Natural killer cell treated with Interleukin-12 subunit alpha and Interleukin-12 subunit beta and Interleukin-15 and Interleukin-18, amount 100 ng/mL, for 72 hours (primary cell): ENCODE measurements at places on chromosomes 4 and X.
A peak's percentile ranks its signal among the peaks of the same experiment; 100 is the strongest.

- DNase-seq = no peak
These were observed 115.1 kb downstream of the CPEB2 start for GRCh38 chr4:15117270-15117946.

- DNase-seq = no peak
These were observed 12.5 kb upstream of the RAB28 start for GRCh38 chr4:13496605-13497004.

DNA sequence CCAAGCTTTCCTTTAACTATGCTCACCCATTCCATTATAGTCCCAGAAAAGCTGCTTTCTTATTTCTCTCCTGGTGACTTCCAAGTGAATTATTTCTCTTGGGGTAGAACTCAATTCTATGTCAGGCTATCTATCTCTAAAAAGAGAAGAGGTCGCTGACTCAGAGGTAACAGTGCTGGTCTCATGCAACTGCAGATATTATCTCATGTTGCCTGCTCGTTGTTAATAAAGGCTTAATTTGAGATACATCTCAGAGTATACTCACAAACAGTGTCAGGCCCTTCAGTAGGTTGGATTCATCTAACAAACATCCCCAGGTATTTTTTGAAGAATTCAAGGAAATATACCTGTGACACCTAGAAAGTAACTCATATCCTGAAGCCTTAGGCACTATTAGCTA lies 2.7 kb downstream of the TMEM154 start:
- DNase-seq = no peak

- no peak for DNase-seq
These were observed 68.3 kb upstream of the DDX3X start for GRCh38 chrX:41265615-41266014.

DNA sequence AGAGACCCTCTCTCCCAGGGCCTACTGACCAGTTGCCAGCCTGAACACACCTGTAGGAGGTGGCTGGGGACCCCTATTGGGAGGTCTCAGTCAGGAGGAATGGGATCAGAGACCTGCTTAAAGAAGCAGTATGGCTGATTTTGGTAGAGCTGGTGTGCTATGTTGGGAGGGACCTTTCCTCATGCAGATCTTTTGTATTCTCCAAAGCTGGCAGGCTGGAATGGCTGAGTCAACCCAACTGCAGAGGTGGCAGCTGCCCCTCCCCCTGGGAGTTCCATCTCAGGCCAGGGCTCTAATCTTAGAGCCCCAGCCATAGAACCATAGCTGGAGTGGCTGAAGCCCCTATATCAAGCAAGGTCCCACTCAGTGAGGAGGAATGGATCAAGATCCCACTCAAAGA lies 279.3 kb upstream of the BMP3 start:
- DNase-seq = no peak

DNA sequence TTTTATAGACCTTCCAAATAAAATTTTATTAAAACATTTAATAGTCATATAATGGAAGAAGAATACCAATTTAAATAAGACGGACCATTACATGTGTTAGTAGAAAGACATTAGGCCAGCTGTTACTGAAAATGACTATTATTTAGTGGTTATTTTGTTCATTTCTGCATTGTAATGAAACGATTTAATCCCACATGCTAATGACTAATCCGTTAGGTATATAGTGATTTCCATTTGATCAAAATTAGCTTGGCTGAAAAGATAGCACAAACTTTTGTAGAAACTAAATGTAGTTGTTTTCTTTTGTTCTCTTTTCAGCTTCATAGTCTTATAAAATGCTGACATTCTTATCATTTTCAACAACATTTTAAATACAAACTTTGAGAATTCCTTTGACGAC lies 556.1 kb upstream of the TENM3 start:
- DNase-seq = no peak

DNA sequence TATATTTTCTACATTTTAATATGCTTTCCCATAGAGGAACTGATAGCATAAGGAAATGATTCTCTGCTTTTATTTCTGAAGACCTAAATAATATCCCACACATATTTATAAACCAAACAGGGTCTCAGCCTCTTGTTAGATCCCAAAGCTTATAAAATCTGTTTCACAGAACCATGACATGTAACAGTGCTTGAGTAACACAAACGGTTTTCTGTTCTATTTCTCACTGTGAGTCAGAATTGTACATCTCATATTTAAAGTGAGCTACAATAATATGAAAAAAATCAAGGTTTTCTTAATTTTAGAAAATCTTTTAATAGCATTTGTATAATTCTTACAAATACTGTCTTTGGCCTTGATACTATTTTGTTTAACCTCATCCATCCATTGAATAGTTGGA lies 51.2 kb downstream of the NR3C2 start:
- DNase-seq = no peak

DNA sequence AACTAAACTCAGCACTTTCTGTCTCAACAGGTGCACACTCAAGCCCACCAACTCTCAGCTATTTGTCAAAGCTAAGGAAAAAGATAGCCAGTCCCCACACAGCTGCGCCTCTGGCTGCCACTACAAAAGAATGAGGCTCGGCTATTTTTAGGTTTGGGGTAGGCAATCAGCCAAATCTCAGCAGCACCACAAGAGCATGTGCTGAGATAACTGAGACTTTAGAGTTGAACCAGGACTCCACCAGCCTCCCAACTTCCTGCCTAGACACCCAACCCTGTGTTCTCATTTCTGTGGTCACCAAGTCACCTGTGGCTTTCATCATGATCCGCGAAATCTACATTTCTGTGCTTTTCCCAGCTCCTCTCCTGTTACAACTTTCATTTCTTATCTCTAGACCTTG lies 28.0 kb downstream of the DMD start:
- DNase-seq = no peak

DNA sequence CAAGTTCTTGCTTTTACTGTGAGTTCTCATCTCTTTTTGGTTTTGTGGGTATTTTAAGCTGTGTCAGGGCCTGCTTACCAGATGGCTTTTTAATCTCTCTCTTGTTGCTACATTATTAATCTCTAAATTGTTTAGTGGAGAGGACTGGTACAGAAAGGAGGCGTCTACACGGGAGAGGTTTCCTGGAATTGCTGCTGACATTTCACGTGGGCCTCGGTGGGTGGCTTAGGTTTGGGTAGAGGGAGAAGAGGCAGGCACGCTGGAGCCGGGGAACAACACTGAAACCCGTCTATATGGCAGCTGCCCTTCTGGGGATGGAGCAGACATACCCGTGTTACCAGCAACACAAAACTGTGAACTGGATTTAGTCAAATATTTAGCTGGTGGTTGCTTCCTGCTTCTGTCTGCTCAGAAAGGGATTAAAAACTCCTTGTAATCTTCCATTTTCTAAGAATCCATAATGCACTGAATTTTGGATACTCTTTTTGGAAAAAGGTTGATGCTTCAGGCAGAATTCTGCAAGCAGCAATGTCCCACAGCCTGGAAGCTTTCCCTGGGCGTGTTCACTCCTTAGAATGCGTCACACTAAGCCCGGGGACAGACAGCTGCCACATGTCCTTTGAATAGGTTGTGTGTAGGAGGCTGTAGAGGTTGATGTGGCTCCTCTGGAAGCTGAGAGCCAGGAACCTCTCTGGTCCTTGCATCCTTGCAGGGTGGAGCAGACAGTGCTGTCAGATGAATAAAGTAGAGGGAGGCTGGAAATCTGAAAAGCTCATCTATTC lies 199.8 kb upstream of the GATB start:
- no peak for DNase-seq

DNA sequence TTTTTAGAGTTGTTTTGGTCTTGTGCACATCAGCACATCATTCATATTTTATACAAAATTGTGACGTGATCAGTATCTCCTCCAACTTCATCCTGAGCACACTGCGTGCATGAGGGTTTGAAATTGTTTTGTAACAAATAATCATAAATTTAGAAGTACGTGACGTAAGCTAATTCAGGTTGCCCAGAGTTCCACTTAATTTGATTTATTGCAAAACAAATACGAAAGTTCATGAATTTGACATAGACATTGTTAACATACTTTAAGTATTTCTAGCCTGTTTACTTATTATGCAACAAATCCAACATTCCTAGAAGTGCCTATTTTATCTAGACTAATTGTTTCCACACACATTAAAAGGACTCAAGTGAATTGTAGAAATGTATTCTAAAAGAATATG lies 48.3 kb downstream of the MAP7D3 start:
- no peak for DNase-seq

DNA sequence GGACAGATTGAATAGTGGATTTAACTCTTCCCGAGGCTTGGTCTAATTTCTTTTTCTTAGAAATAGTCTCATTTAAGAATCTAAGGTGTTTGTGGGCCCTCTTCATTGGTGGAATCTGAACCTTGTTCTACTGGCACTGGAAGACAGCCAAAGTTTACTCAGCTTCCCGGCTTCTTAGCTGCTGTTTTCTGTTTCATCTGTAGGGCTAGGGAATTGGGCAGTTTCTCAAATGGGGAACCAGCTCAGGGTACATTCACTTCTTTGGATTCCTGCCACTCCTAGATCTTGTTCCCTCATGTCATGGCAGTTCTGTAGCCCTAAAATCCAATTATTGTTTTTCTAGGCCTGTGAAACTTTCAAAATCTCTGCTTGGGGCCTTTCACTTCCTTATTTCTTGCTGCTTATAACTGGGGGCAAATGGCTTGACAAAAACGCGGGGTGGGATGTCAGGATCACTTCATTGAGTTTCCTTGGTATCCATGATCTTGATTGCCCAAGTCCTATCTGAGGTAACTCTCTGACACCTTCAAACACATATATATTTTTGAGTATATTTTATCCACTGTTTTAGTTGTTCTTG lies 985.0 kb downstream of the C4orf33 start:
- no peak for DNase-seq

DNA sequence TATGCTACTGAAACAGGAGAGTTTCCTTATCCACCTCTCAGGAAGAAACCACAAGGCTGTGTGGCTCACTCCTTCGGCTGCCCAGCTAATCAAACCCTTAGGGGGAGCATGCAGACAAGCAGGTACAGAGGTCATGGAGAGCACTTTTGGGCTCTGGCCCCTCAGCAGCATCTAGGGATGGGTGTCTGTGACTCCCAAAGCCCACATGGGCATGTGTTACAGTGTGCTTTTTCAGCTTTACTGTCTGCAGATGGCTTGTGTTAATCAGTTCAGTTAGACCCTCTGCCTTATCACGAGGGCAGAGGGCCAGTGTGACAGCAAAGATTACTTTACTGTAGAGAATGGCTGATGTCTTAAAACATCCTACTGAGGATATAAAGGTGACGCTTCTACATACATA lies 447.4 kb downstream of the PCDH10 start:
- no peak for DNase-seq

- DNase-seq = no peak
These were observed 71.3 kb upstream of the SPRY1 start for GRCh38 chr4:123325241-123325681.

- DNase-seq = no peak
These were observed 177.2 kb downstream of the TSPAN5 start for GRCh38 chr4:98481167-98481566.

- DNase-seq = peak; percentile 63
These were observed 177.0 kb upstream of the RASGEF1B start for GRCh38 chr4:81648576-81649275.

DNA sequence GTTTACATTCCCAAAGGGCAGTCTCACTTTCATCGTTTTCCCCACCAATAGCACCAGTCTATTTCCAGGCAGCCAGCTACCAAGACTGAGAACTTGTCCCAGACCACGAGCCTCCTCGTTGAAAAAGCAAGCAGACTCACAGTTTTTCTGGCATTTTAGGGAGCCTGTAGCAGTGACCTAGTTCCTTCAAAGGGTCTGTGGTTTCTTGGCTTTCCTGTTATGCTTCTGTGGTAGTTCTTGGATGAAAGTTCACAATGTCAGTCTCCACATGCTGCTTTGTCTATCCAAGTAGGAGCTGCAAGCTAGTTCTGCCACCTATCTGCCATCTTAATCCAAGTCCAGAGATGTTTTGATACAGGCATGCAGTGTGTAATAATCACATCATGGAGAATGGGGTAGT lies 151.6 kb upstream of the ZC4H2 start:
- no peak for DNase-seq

GRCh38 chr4:67885762-67886161 lies 2.0 kb upstream of the TMPRSS11D start:
- DNase-seq = no peak

GRCh38 chr4:33467291-33467690 lies 2747.1 kb downstream of the PCDH7 start:
- no peak for DNase-seq

DNA sequence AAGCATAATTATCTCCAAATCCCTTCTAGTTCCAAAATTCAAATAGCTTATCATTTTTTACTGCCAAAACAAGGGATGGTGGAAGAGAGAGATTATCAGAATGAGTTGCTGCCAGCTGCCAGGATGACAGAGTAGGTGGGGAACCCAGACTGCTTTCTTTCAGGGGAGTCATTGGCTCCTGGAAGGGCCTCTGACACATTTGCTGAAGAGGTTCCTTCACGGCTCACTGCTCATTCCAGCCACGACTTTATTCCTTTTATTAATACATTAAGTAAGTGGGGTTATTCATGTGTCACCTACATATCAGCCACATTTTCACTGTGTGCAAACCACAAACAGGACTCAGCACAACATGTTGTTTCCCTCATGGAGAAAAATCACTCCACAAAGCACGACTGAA lies 12.7 kb upstream of the SMIM43 start:
- DNase-seq = no peak

GRCh38 chr4:132383571-132384199 lies 765.4 kb upstream of the PCDH10 start:
- DNase-seq = no peak

DNA sequence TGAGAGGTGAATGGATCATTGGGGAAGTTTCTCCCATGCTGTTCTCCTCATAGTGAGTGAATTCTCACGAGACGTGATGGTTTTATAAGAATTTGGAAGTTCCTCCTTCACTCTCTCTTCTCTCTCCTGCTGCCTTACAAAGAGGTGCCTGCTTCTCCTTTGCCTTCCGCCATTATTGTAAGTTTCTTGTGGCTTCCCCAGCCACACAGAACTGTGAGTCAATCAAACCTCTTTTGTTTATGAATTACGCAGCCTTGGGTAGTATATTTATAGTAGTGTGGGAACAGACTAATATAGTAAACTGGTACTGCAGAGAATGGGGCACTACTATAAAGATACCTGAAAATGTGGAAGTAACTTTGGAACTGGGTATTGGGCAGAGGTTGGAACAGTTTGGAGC lies 7.8 kb upstream of the CTAG2 start:
- DNase-seq = no peak

DNA sequence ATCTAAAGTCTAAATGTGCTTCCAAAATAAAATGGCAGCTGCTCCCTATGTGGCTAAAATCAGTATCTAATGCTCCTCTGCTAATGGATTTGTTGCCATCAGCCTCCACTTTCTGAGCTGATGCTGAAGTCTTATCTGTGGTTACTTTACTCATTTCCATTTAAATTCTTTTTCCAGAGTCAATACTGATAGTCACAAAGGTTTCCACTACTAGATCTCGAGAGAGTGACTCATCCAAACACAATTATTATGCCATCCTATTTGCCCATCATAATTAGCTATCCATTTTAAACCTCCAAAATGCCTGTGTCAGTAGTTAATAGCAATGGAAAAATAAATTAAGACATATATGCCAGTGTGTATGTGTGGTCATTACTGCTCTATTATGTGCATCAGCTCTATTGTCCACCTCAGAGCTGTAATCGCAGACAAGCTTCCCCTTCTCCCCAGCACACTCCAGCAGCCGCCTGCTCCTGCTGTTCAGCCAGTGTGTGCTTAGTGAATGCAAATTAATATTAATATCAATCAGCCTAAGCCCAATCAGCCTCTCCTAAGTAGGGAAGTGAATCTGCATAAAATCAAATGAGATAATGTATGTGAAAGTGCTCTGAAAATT lies 199.8 kb upstream of the ZIC3 start:
- no peak for DNase-seq
